GM12892 (cell line): ENCODE measurements at places on chromosomes 12 and 14.

- DNase-seq = no peak
These were observed 85.6 kb downstream of the DICER1 start for GRCh38 chr14:95071649-95072280.

- DNase-seq = peak; percentile 83
These were observed at the start of gene ZNF268 for GRCh38 chr12:133181238-133181959. Gene ZNF268 (plus strand): TSS chr12:133181495. CDS start chr12:133181998, 503 bp downstream.

GRCh38 chr12:155646-156045, 58.3 kb downstream of the SLC6A12 start:
- no peak for DNase-seq

GRCh38 chr14:55846826-55847446, 266.9 kb downstream of the KTN1 start:
- DNase-seq = no peak

GRCh38 chr14:56759094-56759493, 51.2 kb downstream of the OTX2 start:
- no peak for DNase-seq

DNA sequence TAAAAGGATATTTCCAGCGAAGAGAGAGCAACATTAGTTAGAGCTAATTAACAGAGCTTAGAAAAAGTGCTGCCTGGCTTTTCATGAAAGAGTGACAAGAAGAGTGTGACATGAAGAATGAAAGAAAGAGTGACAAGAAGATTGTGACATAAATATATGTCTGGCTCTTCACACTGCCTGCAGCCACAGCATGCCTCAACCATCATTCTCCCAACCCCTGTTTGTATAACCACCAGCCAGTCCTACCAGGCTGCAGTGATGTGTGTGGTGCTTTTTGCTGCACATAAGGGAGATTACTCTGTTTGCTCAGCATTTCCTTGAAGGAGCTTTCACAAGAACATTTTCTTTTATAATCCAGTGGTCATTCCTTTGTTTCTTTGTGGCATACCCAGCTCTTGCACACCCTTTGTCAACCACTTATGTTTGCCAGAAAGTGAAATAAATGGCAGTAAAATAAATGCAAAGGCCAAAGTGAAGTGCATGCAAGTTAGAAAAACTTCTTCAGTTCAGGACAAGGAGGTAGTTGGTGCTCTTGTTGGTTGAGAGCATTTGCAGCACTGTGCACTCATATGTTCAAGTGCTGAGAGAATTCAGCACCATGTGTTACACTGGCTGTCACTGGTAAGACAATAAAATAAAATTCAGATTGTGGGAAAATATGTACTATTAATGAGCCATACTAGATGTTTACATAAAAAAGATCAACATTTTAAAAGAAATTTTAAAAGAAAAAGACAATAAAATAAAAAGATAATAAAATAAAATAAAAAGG, 50.6 kb downstream of the KIF21A start:
- no peak for DNase-seq

DNA sequence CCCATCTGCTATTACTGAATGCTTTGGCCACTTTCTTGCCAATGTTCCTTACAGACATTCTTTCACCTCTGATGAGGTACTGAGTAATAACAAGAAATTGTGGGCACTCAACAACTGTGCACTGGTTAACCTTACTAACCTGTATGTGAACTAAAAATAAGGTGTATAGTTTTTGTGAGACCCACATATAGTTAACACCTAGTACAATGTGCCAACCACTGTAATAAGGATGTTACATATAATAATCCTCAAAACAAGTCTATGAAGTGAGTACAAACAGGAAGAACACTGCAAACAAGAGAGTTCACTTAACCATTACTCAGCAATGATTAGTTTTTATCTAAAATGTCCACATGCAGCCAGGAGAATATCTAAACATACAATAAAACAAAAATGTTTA, 4.5 kb downstream of the DDHD1 start:
- no peak for DNase-seq

- peak; percentile 97 for DNase-seq
These were observed at the start of gene GLTP for GRCh38 chr12:109880043-109880931. Gene GLTP (minus strand): TSS chr12:109880541. CDS start chr12:109880374, 167 bp downstream.

DNA sequence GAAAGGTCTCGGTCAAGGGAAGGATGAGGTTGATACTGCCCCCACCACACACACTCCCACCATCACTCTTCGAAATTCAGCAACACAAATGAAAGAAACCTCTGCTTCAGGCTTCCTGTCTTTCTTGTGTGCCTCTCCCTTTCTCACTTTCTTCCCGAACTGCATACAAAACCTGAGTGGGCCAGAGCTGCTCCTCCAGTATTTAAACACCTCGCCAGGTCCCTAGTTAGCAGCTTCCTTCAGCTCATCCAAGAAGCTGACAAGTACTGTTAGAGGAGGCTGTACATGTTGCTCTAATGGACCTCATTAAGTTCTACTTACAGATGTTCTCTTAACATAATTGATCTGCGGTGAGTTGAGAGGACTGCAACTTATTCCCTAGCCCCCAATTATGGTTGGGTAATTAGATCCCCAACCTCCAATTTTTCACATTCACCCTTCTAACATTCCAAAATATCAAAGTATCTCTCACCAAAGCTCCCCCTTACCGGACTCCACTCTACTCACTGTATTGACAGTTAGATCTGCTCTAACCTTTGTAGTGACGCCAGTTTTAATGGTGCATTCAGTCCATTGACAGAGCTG, 4.1 kb upstream of the LMO3 start:
- no peak for DNase-seq

DNA sequence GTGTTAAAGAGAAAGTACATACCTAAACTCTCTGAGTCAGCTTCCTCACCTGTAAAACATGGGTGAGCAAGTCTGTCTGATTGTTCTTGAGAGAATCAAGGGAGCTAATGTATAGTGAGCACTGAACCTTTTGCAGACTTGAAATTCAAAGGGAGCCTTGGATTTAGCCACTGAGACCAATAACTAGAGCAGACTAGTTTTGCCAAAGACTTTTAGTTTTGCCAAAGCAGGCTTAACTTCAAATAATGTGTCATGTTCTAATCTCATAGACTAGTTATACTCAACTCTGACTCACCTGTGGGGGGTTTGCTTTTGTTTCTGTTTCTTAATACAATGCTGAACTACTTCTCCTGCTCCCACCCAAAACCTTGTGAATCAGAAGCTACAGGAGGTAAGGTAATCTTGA, 123.7 kb downstream of the SLC25A21 start:
- no peak for DNase-seq

- no peak for DNase-seq
These were observed 60.4 kb upstream of the METAP2 start for GRCh38 chr12:95413576-95413975.

GRCh38 chr14:91100102-91100501, 13.8 kb upstream of the DGLUCY start:
- no peak for DNase-seq
